ENCODE measurements at places on chromosomes 2 and 18. TPM values are rescaled to one million over a fixed set of nuclear protein-coding genes. Genes with fewer than 3 reads are reported as not detected.

Gene STRN
- 30.8 TPM for total RNA-seq

Gene STK11IP
- 25.3 TPM for total RNA-seq

Gene SSB
- 122 TPM for total RNA-seq

- no peaks in the 10 kb centered on the region for H3K4me1 ChIP-seq
- no peak for DNase-seq
- no peaks in the 10 kb centered on the region for H3K36me3 ChIP-seq
- no peak overlapping the region for H3K4me3 ChIP-seq
Observed at GRCh38 chr2:184721881-184722280, 123.6 kb downstream of the ZNF804A start.

- DNase-seq, result no peak
- no peaks in the 10 kb centered on the region for H3K27me3 ChIP-seq
- H3K36me3 ChIP-seq, result peaks cover 19% of the 10 kb centered on the region
- H3K27ac ChIP-seq, result peak overlapping the region; percentile 76
- H3K4me3 ChIP-seq, result no peak overlapping the region
Observed at GRCh38 chr2:177419274-177419673, 26.7 kb downstream of the AGPS start.

DNA sequence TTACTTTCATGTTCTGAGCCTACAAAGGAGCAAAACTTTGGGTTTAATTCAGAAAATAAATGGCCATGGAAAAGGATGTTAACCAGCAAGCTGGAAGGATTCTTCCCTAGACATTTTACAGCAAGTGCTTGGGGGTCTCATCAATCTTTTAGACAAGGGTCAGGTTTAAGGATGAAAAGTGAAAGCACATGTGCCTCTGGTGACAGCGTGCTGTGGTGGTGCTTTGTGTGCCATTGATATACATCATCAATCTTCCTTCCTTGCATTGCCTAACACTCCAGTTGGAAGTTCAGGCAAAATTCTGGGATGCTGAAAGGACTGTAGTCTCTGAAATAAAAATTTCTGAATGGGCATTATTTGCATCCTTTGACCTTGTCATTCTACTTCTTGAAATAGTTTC is 171.2 kb downstream of the KCNE4 start:
- no peak overlapping the region for H3K4me3 ChIP-seq
- no peak overlapping the region for H3K27ac ChIP-seq
- H3K27me3 ChIP-seq, result no peaks in the 10 kb centered on the region

DNA sequence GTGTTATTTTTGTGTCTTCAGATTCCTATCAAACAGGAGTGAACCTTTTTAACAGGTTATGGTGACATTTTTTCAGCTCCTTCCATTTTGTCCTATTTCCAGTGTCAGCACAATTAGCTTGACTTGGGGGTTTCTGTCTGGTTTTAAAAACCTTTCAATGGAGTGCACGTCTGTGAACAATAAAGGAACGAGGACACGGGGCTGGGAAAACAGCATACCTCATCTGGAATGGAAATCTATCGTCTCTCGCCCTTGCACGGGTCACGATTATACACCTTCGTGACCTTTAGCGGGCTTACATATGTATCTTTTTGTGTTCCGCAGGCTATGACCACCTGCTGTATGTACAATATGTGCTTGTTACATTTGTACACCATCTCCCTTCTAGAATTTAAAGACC is 2.3 kb upstream of the ZNF532 start:
- peaks cover 78% of the 10 kb centered on the region for H3K27me3 ChIP-seq
- H3K27ac ChIP-seq, result no peak overlapping the region
- no peak for DNase-seq
- H3K4me1 ChIP-seq, result peaks cover 4% of the 10 kb centered on the region
- H3K4me3 ChIP-seq, result peak overlapping the region; percentile 63

DNA sequence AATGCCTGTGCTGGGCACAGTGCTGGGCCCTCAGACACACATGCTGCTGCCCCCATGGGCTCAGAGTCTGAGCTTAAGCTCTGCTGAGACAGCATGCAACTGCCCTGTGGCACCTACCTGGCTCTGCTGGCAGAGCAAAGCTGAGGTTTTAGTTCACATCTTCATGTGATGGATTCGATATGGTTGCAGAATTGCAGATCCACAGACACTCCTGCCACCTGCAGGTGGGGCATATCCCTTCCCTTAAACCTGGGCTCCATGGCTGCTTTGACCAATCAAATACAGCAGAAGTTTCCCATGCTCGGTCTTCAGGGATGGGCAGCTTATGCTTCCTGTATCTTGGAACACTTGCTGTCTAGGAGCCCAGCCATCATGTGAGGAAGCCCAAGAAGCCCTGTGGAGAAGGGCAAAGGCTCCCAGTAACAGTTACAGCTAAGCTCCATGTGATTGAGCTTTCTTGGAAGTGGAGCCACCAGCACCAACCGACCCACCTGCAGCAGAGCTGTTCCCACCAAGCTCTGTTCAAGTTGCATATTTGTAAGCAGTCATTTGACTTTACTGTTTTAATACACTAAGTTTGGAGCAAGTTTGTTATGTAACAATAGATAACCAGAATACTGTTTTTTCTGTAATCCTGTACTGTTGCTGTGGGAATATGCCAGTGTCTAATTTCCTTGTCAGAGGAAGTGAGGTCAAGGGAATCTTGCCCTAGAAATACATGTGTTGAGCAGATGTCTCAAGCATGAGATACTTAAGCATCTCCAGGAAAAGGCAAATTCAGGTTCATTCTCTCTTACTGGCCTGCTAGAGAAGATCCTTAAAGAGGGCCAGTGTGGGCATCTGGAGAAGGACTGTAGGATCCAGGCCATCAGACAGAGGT is 79.3 kb downstream of the SH3RF3 start:
- H3K36me3 ChIP-seq, result no peaks in the 10 kb centered on the region
- H3K27me3 ChIP-seq, result peaks cover 36% of the 10 kb centered on the region
- DNase-seq, result no peak
- H3K4me3 ChIP-seq, result no peak overlapping the region
- no peak overlapping the region for H3K27ac ChIP-seq

DNA sequence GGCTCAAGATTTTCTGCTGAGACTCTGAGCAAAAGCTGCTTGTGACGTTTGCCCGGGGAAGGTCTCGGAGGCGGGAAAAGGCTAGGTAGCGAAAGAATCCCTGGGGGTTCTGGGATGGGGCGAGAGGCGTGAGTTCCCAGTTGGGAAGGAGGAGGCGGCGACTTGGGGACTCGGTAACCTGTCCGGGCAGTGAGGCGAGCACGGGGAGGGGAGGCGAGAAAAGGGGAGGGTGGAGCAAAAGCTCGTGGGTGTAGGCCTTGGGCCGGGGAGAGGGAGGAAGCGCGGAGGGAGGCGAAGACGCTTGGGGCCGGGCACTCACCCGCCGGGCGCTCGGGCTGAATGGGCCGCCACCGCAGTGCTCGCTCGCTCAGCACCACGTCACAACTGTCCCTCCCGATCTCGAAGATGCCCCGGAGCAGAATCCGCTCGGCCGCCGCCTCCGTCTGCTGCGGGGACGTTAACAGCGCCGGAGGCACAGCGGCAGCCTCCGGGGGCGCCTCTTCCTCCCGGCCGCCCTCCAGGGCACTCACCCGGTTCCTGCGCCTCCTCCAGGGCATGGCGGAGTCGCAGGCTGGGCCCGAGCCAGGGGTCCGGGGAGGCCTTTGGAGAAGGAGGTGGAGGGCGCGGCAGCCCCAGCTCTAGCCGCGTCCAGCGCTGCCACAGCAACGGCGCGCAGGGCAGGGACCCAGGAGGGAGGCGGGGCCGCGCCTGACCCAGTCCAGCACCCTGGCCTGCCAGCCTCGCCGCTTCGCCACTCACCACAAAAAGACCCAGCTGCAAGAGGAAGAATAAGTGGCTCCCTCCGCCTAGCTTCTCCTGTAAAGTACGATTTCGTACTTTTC is at the start of gene CERKL:
TSS of gene CERKL (minus strand) at position 656 of the 842 bp plus-strand sequence. CDS start at position 557, 99 bp downstream.
- no peaks in the 10 kb centered on the region for H3K36me3 ChIP-seq
- peaks cover 66% of the 10 kb centered on the region for H3K27me3 ChIP-seq
- DNase-seq, result peak; percentile 42
- H3K4me3 ChIP-seq, result peak within 1 kb of the TSS; percentile 82
- peaks cover 8% of the 10 kb centered on the region for H3K4me1 ChIP-seq

DNA sequence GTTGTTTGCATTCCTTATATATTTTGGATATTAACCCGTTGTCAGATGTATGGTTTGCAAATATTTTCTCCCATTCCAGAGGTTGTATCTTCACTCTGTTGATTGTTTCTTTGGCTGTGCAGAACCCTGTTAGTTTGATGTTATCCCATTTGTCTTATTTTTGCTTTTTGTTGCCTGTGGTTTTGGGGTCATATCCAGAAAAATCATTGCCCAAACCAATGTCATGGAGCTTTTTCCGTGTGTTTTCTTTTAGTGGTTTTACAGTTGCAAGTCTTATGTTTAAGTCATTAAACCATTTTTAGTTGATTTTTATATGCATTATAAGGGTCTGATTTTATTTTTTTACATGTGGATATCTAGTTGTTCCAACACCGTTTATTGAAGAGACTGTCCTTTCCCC is 35.8 kb downstream of the PPIG start:
- H3K27ac ChIP-seq, result no peak overlapping the region
- DNase-seq, result no peak
- no peaks in the 10 kb centered on the region for H3K27me3 ChIP-seq
- H3K36me3 ChIP-seq, result peaks cover 59% of the 10 kb centered on the region

GRCh38 chr2:222248818-222249217 is 50.0 kb downstream of the PAX3 start:
- no peak overlapping the region for H3K4me3 ChIP-seq
- DNase-seq, result no peak
- H3K36me3 ChIP-seq, result no peaks in the 10 kb centered on the region
- H3K4me1 ChIP-seq, result no peaks in the 10 kb centered on the region
- no peak overlapping the region for H3K27ac ChIP-seq

DNA sequence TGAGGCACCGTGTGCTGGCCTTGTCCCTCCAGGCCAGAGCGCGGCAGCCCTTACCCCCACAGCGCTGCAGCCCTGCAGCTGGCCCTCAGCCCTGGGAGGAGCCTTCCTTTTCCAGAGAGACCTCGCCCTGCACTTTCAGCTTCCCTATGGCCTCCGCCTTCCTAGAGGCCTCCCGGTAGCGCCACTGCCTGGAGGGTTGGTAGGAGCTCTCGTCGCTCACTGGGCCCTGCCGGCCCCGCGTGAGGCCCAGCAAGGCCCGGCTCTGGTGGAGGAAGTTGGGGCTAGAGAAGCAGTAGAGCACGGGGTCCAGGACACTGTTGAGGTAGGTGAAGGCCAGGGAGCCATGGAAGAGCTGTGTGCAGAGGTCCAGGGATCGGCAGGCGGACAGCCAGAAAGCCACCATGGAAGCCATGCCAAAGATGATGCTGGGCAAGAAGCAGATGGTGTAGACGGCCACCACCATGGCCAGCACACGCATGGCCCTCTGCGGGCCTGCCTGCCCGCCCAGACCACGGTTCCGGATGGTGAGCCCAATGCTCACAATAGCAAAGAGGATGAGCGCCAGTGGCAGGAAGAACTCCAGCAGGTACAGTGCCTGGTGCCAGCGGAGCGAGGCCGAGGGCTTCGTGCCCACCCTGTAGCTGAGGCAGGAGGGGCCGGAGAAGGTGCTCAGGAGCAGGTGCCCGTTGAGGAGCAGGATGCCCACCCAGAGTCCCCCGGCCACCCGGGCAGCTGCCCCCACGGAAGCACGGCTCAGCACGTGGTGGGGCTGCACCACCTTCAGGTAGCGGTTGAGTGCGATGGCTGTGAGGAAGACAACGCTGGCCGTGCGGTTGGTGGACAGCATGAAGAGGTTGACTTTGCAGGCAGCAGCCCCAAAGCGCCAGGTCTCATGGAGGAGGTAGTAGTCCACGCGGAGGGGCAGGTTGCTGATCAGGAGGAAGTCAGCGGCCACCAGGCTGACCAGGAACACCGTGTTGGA is 821 bp downstream of the OXER1 start:
- no peak overlapping the region for H3K4me3 ChIP-seq
- DNase-seq, result no peak
- no peaks in the 10 kb centered on the region for H3K4me1 ChIP-seq
- no peaks in the 10 kb centered on the region for H3K27me3 ChIP-seq
- H3K36me3 ChIP-seq, result peaks cover 2% of the 10 kb centered on the region
- H3K27ac ChIP-seq, result no peak overlapping the region

DNA sequence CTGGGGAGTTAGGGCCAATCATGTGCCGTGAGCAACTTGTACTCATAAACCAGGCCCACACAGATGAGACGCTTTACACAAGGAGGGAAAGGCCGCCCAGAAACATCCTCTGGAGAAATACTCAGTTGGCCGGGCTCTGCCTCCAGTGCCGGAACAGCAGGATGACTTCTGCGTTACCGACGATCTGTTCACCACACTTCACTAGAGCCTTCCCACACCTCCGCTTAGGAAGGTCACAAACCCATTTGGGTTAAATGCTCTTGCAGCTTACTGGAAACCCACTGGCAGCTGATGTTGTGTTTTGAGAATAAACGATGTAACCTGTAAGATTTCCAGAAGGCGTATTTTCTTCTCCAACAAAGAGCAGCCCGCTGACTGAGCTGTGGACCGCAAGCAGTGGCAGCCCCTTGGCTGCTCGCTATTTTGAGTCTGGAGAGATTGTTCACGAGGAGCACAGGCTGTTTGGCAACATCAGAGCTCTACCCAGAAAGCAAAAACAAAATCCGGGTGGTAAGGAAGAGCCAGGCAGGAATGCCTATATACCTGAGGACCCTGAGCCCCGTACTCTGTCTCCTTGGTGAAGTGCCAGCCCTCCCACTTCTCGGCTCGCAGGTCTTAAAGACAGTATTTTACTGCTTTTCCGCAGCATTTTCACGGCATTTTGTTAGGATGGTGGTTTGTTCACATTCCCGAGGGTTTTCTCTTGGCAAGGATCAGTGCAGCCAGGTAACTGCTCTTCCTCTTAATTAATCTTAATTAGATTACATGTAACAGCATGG is 44.0 kb downstream of the COLEC12 start:
- H3K4me3 ChIP-seq, result no peak overlapping the region
- no peaks in the 10 kb centered on the region for H3K36me3 ChIP-seq
- DNase-seq, result no peak
- peaks cover 9% of the 10 kb centered on the region for H3K27me3 ChIP-seq

DNA sequence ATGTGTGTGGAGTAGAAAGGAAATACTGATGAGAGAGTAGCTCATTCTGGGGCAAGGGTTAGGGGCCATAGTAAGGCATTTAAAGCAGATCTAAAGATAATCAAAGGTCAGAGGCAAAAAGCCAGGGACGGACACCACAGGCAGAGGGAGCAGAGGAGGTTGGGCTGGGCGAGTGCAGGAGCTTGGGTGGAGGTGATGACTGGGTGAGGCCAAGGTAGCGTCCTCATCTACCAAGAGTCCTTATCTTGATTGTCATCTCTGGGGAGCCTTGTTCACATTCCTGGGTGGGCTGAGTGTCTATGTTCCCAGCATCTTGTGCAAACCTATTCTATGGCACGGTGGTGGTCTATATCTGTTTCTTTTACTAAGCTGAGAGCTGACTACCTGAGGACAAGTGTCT is 26.1 kb upstream of the SAG start:
- H3K27me3 ChIP-seq, result no peaks in the 10 kb centered on the region
- peaks cover 25% of the 10 kb centered on the region for H3K4me1 ChIP-seq
- peak overlapping the region; percentile 70 for H3K27ac ChIP-seq
- H3K36me3 ChIP-seq, result peaks cover 47% of the 10 kb centered on the region
- no peak for DNase-seq

DNA sequence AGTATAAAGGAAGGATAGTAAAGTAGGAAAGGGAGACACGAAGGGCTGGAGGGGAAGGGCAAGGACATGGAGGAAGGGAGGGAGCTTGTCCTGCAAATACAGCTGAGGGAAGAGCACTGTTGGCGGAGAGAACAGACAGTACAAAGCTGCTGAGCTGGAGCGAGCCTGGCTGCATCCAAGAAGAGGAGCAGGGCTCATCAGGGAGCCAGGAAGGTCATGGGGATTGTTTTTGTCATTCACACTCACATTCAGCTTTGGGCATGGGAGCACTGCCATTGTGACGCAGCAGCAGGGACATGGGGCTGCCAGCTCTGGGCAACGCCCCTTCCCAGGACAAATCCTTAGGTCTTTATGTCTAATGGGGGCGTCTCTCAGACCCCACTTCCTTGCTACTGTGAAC is 125.1 kb downstream of the COPS8 start:
- H3K4me1 ChIP-seq, result no peaks in the 10 kb centered on the region
- peaks cover 8% of the 10 kb centered on the region for H3K27me3 ChIP-seq
- no peak overlapping the region for H3K27ac ChIP-seq
- DNase-seq, result no peak
